Mammary microvascular endothelial cell (primary cell): ENCODE measurements at places on chromosomes 7 and 10. TPM values are rescaled to one million over a fixed set of nuclear protein-coding genes. Genes with fewer than 3 reads are reported as not detected.

COBL gene
- not detected in 2 replicates for total RNA-seq

FAM25G gene
- total RNA-seq: not detected in 2 replicates

LRRN3 gene
- total RNA-seq: 0.05 TPM in 1 of 2 replicates, not detected in the other

HYAL4 gene
- total RNA-seq: 0.49 TPM in 1 of 2 replicates, not detected in the other

FAM24A gene
- not detected in 2 replicates for total RNA-seq

OPN1SW gene
- not detected in 2 replicates for total RNA-seq

NUPR2 gene
- total RNA-seq: not detected in 2 replicates

OR2A1 gene
- total RNA-seq: not detected in 2 replicates
